T-helper 9 cell (primary cell): ENCODE measurements at places on chromosomes 4 and X.

DNA sequence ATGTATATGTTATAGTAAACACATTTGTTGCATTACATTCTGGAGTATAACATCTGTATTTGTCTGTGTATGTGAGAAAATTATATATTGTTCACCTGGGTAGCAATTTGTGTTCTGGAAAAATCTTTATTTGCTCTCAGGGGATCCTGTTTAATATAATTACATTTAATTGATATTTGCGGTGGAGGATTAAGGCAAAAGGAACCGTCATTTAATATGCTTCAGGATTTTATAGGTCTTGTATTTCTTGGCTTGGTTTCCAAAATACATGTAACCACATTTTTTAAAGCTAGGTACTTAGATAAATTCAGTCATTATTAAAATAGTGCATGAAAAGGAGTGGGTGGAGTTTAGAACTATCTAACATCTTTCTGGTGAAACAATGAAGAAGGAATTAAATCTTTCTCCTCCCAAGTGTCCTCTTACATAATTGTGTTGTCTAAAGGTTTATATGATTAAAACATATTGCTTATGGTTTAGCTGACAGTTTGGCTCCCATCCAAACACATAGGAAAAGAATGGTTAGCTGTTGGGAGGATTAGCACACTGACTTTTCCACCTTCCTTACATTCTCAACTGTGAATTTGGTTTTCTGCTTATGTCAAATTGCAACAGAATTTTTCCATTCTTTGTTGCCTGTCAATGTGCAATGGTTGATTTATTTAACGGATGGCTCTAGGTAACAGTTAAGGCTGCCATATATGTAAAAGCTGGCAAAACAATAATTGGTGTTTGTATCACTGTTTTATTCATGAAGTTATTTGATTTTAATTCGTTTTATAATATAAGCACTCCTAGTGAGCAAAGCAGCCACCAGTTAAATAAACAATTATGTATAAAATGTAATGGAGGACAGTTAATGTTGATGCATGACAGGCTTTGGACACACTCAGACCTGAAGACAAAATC, 250.8 kb upstream of the SFRP2 start:
- no peak for DNase-seq

GRCh38 chr4:8351931-8352367, 82.4 kb downstream of the HTRA3 start:
- no peak for DNase-seq

- no peak for DNase-seq
These were observed 53.9 kb downstream of the FGFBP1 start for GRCh38 chr4:15884666-15885065.

DNA sequence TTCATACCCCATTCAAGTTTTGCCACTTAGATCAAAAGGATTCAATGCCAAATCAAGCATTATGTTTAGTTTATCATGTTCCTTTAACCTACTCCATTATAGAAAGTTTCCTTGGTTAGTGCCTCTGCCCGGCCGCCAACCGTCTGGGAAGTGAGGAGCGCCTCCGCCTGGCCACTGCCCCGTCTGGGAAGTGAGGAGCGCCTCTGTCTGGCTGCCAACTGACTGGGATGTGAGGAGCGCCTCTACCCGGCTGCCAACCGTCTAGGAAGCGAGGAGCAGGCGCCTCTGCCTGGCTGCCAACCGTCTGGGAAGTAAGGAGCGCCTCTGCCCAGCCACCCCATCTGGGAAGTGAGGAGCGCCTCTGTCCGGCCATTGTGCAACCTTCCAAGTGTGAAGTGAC, 36.3 kb upstream of the PDGFRA start:
- no peak for DNase-seq

DNA sequence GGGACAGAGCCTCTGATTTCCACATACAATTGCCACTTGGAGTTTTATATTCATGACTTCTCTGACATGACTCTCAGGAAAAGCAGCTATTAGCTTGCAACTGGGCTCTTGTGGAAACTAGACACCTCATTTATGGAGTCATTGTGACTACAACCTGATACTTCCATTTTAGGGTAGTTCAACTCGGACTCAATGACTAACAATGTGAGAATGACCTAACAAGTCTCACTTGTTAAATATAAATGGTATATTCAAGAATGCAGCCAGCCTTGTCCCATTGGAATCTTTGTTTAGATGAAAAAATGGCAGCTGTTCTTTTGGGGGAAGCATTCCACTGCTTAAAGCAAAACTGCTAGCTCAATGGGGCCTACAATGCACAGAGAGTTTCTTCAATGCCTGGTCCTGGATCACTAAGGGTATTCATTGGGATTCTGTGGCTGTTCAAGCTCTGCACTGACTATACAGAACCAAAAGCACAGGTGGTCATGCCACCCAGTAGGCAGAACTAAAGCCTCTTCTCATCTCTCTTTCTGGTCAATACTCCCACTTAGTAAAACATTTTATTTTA, 36.5 kb upstream of the GLRA3 start:
- DNase-seq, result no peak

DNA sequence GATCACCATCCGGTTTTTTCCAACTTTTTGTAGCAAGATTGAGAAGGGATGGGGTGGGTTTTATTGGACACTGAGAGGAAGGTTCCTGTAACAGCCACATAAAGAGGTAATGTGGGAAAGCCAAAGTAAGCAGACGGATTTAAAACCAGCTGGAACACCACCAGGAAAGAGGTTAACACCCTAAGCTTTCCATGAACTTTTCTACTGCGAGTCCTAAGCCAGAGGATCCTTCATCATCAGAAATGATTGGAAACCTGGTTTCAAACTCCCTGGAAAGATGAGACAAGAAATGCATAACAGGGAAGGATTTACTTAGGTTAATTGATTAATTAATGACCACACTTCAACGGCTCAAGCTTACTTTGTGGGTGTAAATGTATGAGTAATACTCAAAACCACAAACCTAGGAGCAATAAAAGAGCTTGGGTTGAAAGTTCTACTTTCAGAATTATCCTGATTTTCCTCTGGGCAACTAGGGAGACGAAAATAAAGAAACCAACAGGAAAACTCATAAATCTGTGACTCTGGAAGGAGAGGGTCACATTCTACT, 91.5 kb downstream of the COX18 start:
- no peak for DNase-seq

- no peak for DNase-seq
These were observed 1.2 kb upstream of the CD40LG start for GRCh38 chrX:136646602-136647239.

GRCh38 chr4:110533940-110534339, 58.0 kb downstream of the ENPEP start:
- no peak for DNase-seq

DNA sequence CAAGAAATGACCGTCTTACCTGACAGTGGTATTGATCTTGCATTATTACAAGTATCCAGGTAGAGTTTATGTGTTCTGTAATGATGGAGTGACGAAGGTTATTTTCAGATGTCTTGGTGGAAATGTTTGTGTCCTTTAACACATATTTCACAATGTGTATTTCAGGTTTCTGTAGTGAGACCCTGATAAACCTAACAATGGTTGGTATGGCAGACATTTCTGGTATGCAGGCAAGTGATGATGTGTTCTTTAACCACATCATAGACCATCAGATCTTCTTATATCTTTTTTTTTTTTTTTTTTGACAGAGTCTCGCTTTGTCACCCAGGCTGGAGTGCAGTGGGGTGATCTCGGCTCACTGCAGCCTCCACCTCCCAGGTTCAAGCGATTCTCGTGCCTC, 14.6 kb upstream of the ATXN3L start:
- DNase-seq, result no peak

- DNase-seq, result no peak
These were observed 23.3 kb downstream of the F8A3 start for GRCh38 chrX:155434906-155435743.

DNA sequence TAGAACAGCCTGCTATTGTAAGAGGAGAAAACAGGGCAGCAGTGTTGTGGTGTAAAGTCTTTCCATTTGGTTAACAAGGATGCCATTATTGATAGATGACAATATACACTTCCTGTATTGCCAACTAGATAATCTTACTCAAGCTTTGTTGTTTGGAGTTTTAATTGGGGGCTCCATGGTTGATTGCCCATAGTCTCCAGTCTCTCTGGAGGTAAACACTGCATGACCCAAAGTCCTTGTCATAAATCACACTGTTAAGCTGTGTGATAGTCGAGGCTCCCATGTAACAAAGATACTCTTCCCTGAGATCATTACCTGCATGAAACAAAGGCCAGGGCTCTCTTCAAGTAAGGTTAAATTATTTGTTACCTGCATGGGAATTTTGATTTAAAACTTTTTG, 394.6 kb downstream of the C4orf33 start:
- DNase-seq, result no peak

GRCh38 chrX:10484683-10485247, 135.6 kb downstream of the MID1 start:
- no peak for DNase-seq

- DNase-seq, result no peak
These were observed 5.4 kb upstream of the NAA11 start for GRCh38 chr4:79331126-79331876.

GRCh38 chrX:136162827-136163570, 15.7 kb downstream of the FHL1 start:
- peak; percentile 31 for DNase-seq

GRCh38 chr4:139762720-139763119, 97.1 kb downstream of the MGST2 start:
- DNase-seq, result no peak

GRCh38 chrX:134679221-134679620, 20.9 kb upstream of the PLAC1 start:
- no peak for DNase-seq

DNA sequence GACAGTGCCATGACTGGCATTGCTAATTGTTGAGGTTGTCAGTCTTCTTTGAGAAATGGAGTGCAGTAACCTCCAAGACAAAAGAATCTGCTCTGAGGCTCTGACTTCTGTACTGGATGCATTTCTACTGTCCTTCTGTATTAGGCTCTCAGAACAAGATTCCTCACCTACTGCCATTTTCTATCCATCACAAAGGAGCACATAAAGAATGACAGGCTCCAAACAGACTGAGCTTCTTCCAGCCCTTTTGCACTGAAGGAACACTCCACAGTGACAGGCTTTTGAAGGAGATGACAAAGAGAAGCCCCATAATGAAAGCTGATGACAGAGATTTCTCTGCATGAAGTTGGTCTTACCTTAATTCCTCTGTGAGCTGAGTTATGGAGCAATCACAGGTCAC, 162.2 kb downstream of the PCDH19 start:
- DNase-seq, result no peak

DNA sequence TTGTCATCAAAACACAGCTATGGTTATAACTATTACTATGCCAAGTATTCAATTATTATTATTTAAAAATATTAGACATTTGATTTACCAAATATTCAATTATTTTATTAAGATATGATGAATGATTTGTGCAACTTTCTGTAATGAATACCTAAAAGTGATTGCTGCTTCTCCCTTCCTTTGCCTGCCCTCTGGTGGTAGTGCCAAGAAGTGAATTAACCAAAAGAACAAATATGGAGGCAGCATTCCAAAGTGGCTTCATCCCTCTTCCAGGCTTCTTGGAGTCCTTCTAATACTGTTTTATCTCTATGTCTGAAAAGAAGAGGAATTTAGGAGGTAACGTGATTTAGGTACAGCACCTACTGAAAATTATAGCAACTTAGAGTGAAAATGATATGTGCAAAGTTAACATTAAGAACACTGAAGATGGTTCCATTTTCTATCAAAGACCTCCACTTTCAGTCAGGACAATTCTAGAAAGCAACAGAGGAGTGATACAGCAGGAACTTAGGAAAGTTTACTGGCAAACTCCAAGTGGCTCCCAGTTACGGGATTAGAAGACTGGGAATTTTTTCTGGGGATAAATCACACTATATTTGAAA, 43.0 kb downstream of the ENPEP start:
- DNase-seq, result peak; percentile 16

DNA sequence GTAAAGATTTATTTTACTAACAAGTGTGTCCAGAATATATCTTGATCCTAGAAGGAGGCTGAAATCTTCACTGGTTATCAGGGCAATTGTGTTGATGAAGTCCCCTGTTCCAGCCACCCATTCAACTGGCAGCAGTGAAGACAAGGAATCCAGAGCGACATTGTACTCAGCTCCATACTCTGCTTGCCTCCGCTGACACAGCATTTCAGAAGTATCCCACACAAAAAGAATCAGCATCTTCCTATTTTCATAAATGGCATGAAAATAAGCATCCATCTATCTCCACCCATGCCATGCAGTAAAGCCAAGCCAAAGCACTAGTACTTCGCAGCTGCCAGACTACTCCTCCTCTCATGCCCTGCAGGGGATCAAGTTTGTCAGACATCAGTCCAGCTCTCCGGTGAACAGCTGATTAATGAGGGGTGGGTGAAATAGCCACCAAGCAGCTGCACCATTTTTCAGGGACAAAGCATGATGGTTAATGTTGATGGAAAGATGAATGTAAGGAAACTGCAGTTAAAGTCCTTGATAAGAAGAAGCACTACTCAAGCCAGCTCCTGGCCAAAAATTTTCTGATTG, 54.0 kb downstream of the COL25A1 start:
- no peak for DNase-seq

GRCh38 chr4:76429636-76430035, 5.4 kb upstream of the SHROOM3 start:
- DNase-seq, result no peak

- DNase-seq, result no peak
These were observed 4.3 kb downstream of the NR0B1 start for GRCh38 chrX:30304866-30305265.

GRCh38 chrX:114582264-114582632, 1.6 kb upstream of the HTR2C start:
- no peak for DNase-seq

DNA sequence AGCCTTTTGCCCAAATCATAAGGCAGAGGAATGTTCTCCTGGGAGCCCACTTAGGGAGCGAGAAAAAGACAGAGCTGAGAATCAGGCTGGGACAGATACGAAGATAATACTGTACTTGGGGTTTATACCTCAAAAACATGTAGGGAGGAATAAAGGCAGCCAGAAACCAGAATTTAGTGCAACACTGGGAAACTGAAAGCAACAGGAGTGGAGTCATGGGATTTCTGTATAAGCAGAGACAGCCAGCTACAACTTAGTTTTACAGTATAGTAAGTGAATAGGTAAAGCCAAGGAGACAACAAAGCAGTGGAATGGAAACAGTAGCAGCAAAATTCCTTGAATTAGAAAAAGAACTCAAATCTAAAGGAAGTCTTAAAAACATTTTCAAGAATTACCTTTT, 413.2 kb downstream of the FAT4 start:
- DNase-seq, result no peak

DNA sequence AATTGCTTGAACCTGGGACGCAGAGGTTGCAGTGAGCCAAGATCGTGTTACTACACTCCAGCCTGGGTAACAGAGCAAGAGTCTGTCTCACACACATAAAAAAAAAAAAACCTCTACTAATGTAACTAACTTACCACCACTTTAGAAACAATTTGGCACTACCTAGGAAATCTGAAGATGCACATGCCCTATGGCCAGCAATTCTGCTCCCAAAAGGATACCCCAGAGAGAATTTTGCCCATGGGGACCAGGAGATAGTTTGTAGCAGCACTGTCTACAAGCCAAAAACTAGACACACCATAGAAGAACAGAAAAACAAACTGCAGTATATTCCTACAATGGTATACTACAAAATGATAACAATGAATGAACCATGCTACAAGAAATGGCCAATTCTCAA, 37.5 kb downstream of the USP46 start:
- no peak for DNase-seq
